ENCODE measurements at places on chromosomes 2 and 18. TPM values are rescaled to one million over a fixed set of nuclear protein-coding genes. Genes with fewer than 3 reads are reported as not detected.
A peak's percentile ranks its signal among the peaks of the same experiment; 100 is the strongest.

EPHA4 gene
- total RNA-seq: 23.9 TPM

TEKT4 gene
- total RNA-seq: not detected

CRIM1 gene
- 0.71 TPM for total RNA-seq

NOSTRIN gene
- not detected for total RNA-seq

CSRNP3 gene
- total RNA-seq: not detected

HOXD1 gene
- not detected for total RNA-seq

PLA2R1 gene
- not detected for total RNA-seq

- no peaks in the 10 kb centered on the region for H3K27me3 ChIP-seq
- H3K4me3 ChIP-seq: no peak overlapping the region
- no peak for DNase-seq
- H3K36me3 ChIP-seq: peaks cover 52% of the 10 kb centered on the region
- H3K27ac ChIP-seq: no peak overlapping the region
- H3K4me1 ChIP-seq: no peaks in the 10 kb centered on the region
These were observed 69.9 kb downstream of the RTTN start for GRCh38 chr18:70135604-70136003.

GRCh38 chr2:3316456-3317276 is 61.0 kb downstream of the EIPR1 start:
- H3K27ac ChIP-seq: no peak overlapping the region
- no peaks in the 10 kb centered on the region for H3K4me1 ChIP-seq
- H3K36me3 ChIP-seq: peaks cover 35% of the 10 kb centered on the region
- H3K27me3 ChIP-seq: no peaks in the 10 kb centered on the region
- DNase-seq: no peak

- H3K4me3 ChIP-seq: no peak overlapping the region
- H3K27me3 ChIP-seq: peaks cover 2% of the 10 kb centered on the region
- H3K27ac ChIP-seq: no peak overlapping the region
- H3K4me1 ChIP-seq: no peaks in the 10 kb centered on the region
- H3K36me3 ChIP-seq: no peaks in the 10 kb centered on the region
- no peak for DNase-seq
These were observed 290.9 kb downstream of the IRS1 start for GRCh38 chr2:226508683-226509082.

- no peaks in the 10 kb centered on the region for H3K4me1 ChIP-seq
- no peaks in the 10 kb centered on the region for H3K36me3 ChIP-seq
- DNase-seq: no peak
- no peak overlapping the region for H3K4me3 ChIP-seq
These were observed 59.1 kb downstream of the MAP3K20 start for GRCh38 chr2:173134703-173135102.

DNA sequence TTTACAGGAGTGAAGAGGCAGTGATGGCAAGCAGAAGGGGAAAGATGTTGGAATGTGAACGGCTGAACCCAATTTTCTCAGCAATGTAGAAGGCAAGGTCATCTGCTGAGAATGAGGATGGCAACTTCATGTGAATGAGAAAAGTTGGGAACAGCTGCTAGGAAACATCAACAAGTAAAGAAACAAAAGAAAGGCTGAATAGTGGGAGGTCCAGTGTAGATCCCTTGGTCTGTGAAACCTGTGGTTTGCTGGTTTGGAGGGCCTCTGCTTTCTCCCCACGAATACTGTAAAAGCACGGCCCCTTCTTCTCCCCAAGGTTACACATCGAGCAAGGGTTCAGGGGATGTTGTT is 27.4 kb downstream of the MARCHF4 start:
- no peak for DNase-seq
- H3K4me1 ChIP-seq: no peaks in the 10 kb centered on the region
- no peaks in the 10 kb centered on the region for H3K36me3 ChIP-seq
- H3K27ac ChIP-seq: no peak overlapping the region

DNA sequence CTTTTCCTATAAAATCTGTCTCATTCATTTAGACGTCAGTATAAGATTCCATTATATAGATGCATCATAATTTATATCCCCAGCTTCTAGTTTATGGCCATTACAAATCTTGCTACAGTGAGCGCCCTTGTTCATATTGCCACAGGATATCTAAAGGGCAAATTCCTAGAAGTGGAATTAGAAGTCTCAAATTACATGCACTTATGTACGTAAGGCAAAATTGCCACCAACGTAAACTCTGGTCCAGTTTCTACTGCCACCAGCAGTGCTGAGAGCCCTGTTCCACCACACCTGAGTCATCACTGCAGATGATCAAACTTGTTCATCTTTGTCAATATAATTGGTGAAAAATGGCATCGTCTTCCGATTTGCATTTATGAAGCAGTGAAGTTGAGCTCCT is 90.9 kb upstream of the ID2 start:
- H3K36me3 ChIP-seq: no peaks in the 10 kb centered on the region
- peaks cover 32% of the 10 kb centered on the region for H3K27me3 ChIP-seq
- DNase-seq: no peak
- no peak overlapping the region for H3K27ac ChIP-seq
- H3K4me3 ChIP-seq: no peak overlapping the region

DNA sequence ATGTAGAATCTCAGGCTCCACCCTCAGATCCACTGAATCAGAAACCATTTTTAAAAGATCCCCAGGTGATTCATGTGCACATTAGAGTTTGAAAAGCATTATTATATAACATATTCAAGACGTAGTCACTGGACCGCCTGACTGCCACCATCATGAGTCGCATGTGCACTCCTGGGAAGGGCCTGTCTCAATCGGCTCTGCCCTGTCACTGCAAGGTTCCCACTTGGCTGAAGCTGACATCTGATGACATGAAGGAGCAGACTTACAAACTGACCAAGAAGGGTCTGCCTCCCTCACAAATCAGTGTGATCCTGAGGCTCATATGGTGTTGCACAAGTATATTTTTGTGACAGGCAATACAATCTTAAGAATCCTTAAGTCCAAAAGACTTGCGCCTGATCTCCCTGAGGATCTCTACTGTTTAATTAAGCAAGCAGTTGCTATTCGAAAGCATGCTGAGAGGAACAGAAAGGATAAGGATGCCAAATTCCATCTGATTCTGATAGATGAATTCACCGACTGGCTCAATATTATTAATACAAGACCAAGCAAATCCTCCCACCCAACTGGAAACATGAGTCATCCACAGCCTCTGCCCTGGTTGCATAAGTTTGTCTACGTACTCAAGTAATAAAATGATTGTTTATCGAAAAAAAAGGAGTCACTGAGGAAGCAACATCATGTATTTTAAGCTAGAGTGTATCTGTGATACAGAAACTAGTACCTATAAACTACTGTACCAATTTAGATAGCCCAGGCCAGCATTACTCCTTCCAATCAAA is 26.2 kb downstream of the ATAD2B start:
- H3K27ac ChIP-seq: peak overlapping the region; percentile 24
- no peaks in the 10 kb centered on the region for H3K27me3 ChIP-seq
- H3K36me3 ChIP-seq: peaks cover 7% of the 10 kb centered on the region
- H3K4me3 ChIP-seq: no peak overlapping the region

DNA sequence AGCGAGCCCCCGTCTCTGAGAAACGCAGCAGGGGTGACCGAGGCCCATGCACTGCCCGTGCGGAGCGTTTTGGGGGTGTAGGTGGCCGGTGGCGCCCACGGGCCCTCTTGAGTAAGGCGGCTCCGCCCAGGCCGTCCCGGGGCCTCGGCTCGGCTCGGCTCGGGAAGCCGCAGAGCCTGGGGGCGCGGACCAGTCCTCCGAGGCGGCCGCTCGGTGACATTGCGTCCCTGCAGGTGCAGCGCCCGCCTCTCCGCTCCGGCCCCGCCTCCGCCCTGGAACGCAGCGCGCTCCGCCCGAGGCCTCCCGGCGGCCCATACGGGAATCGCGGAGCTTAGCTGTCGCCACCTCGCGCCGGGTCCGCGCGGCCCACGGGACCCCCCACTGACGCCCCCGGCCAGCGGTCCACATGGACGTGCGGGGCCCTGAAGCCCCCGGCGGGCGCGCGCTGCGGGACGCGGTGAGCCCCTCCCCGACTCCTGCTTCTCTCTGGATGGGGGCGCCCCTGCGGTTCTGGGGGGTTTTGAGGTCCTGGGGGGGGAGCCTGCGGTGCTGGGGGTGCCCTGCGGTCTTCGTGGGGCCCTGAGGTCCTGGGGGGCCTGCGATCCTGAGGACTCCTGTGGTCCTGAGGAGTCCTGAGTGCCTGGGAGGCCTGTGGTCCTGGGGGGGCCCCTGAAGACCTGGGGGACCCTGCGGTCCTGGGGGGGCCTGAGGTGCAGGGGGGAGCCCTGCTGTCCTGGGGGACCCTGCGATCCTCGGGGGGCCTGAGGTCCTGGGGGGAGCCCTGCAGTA is at the start of gene HSBP1L1:
Gene HSBP1L1, plus strand, starts transcription at position 314 of the 789 bp plus-strand sequence. Its CDS starts 93 bp downstream, at position 407.
- peaks cover 37% of the 10 kb centered on the region for H3K4me1 ChIP-seq
- peak; percentile 56 for DNase-seq
- peak within 1 kb of the TSS; percentile 74 for H3K4me3 ChIP-seq
- peaks cover 2% of the 10 kb centered on the region for H3K27me3 ChIP-seq
- no peak within 1 kb of the TSS for H3K27ac ChIP-seq
- H3K36me3 ChIP-seq: peaks cover under 1% of the 10 kb centered on the region

GRCh38 chr2:68663371-68664156 is 20.2 kb downstream of the PROKR1 start:
- H3K36me3 ChIP-seq: no peaks in the 10 kb centered on the region
- no peak overlapping the region for H3K27ac ChIP-seq
- H3K27me3 ChIP-seq: no peaks in the 10 kb centered on the region
- no peak overlapping the region for H3K4me3 ChIP-seq
- no peak for DNase-seq

- H3K4me1 ChIP-seq: no peaks in the 10 kb centered on the region
- DNase-seq: no peak
- no peaks in the 10 kb centered on the region for H3K36me3 ChIP-seq
- H3K4me3 ChIP-seq: no peak overlapping the region
- H3K27ac ChIP-seq: no peak overlapping the region
These were observed 269.7 kb upstream of the DCC start for GRCh38 chr18:52070291-52070756.

DNA sequence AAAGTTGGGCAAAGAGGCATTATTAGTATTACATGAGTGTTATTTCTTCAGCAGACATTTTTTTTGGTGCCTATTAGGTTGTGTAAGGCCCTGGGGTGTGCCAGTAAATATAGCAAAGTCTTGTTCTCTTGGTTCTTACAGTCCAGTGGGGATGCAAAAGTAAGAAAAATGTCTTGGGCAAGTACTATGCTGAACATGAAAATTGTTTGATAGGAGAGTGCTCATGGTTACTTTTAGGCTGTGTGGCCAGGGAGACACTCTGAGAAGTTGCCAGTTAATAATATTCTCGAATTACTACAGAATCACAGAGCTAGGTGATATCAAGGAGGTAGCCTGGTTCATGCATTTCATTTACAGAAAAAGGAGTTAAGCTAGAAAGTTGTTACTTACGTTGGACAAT is 1.9 kb downstream of the AGFG1 start:
- no peaks in the 10 kb centered on the region for H3K27me3 ChIP-seq
- peaks cover 4% of the 10 kb centered on the region for H3K36me3 ChIP-seq
- peaks cover 44% of the 10 kb centered on the region for H3K4me1 ChIP-seq
- no peak overlapping the region for H3K27ac ChIP-seq
- no peak for DNase-seq

DNA sequence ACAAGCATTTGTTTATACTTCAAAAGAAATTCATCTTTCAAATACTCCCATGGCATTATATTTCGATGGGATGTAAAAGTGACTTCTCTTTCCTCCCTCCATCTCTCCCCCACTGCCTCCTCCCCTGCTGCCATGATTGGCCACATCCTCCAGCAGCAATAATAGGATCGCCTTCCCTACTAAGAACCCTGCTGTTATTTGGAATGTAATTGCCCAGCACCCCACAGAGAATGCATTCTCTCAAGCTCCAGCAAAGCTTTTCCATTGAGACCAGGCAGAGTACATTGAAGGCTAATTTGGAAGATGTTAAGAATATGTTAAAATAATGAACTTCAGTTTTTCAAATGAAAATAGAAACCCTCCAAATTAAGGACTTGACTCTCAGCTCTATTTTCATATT is 375.4 kb upstream of the ACVR2A start:
- H3K4me3 ChIP-seq: no peak overlapping the region
- DNase-seq: no peak
- H3K27me3 ChIP-seq: no peaks in the 10 kb centered on the region
- no peaks in the 10 kb centered on the region for H3K36me3 ChIP-seq
- H3K4me1 ChIP-seq: no peaks in the 10 kb centered on the region

- peaks cover 16% of the 10 kb centered on the region for H3K27me3 ChIP-seq
- H3K27ac ChIP-seq: no peak overlapping the region
- no peaks in the 10 kb centered on the region for H3K4me1 ChIP-seq
- DNase-seq: no peak
- H3K36me3 ChIP-seq: no peaks in the 10 kb centered on the region
These were observed 7.0 kb upstream of the CLEC4F start for GRCh38 chr2:70827388-70827787.

DNA sequence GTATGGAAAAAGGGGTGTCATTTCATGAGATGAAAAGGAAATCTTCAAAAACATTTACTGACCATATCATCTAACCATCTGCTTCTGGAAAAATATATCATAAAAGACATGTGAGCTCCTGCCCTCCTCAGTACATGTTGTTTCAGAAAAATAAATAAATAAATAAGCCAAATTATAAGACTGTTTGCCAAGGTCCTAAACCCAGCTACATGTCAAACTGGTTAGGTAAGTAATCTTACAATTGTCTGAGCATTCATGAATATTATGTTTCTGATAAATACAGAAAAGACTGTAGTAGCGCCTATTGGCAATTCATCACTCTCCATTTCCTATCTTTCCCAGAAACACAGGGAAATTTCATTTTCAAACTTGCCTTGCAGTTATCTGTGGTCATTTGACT is 138.9 kb upstream of the SETBP1 start:
- H3K27ac ChIP-seq: no peak overlapping the region
- DNase-seq: no peak
- H3K4me1 ChIP-seq: peaks cover 18% of the 10 kb centered on the region
- no peaks in the 10 kb centered on the region for H3K27me3 ChIP-seq
- H3K36me3 ChIP-seq: no peaks in the 10 kb centered on the region

DNA sequence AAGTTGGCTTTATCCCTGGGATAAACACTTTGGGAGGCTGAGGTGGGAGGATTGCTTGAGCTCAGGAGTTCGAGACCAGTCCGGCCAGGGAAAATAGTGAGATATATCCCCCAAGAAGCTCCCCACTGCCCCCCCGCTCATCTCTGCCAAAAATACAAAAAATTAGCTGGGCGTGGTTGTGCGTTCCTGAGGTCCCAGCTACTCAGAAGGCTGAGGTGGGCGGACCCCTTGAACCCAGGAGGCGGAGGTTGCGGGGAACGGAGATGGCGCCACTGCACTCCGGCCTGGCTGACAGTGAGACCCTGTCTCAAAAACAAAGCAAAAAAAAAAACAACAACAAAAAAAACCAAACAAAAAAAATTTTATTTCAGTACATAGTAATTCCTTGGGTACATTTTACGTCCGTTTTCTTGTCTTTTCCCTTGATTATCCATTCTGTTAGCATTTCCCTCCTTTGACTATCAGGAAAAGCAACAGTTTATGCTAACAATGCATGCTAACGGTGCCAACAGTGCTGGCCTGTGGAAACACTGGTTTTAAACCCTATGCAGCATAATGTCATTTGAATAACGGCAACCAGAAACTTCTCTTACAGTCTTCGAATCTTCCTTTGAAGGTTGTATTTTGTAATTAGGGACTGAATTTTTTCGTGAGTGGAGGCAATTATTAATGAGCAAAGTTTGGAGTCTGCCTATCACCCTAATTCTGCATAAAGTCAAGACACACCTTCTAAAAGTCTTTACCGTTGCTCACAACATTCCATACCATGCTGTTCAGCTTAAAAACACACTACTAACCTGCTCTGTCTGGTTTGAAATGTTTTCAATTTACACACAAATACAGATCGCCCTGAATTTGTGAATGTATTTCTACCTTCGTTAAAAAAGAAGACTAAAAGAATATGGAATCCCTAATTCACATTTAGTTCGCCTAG is 721 bp upstream of the MIB1 start:
- peak overlapping the region; percentile 97 for H3K4me3 ChIP-seq
- H3K27ac ChIP-seq: peak overlapping the region; percentile 97
- H3K36me3 ChIP-seq: peaks cover 2% of the 10 kb centered on the region
- peaks cover 24% of the 10 kb centered on the region for H3K4me1 ChIP-seq

Measured in activated B cell treated with CpG ODN at 0.5 μM for 24 hours (primary cell).